ENCODE measurements at places on chromosomes 1 and 21.

DNA sequence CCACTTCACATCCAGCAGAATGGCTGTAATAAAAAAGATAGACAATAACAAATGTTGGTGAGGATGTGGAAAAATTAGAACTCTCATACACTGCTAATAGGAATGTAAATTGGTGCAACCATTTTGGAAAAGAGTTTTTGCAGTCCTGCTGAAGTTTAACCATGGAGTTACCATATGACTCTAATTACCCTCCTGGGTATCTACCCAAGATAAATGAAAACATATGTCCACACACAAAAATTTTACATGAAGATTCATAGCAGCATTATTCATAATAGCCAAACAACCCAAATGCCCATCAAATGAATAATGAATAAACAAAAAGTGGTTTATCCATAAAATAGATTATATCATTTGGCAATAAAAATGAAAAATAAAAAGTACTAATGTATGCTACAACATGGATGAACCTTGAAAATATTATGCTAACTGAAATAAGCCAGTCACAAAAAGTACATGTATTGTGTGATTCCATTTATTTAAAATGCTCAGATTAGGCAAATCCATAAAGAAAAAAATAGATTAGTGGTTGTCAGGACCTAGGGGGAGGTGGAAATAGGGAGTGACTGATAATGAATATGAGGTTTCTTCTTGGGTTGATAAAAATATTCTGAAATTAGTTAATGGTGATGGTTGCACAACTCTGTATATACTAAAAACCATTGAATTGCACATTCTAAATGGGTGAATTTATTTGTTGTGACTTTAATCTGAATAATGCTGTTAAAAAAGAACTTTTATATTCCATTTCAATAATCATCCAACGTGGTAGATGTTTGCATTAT is 26.4 kb downstream of the C4BPA start:
- no peak for DNase-seq

DNA sequence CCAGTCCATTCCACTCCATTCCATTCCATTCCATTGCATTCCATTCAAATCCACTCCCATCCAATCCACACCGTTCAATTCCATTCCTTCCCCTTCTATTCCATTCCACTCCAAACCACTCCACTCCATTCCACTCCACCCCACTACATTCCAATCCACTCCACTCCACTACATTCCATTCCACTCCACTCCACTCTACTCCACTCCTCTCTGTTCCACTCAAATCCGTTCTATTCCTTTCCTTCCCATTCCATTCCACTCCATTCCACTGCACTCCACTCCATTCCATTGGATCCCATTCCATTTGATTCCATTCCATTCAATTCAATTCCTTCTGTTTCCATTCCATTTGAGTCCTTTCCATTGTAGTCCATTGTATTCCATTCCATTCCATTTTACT is 2568.3 kb upstream of the TPTE start:
- no peak for DNase-seq

- DNase-seq: no peak
These were observed 27.3 kb upstream of the EPHA2 start for GRCh38 chr1:16183179-16183578.

DNA sequence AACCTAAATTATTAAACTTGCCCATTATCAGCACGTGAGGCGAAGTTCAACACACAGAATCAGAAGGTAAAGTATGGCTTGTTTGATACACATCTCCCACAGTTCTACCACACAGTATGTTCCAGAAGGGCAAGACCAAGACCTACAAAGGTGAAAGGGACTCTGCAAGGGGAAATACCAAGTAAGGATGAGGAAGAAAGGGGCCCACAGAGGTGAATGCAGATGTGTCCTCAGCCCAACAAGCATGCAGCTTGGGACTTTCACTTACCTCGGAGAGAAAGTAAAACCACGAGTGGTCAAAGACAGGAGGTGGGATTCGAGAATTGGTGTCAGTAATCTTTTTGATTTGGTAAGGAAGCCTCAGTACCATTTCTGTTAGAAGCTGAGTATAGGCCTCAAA is 85.8 kb downstream of the UBR4 start:
- no peak for DNase-seq

- DNase-seq: no peak
These were observed 28.0 kb upstream of the LSS start for GRCh38 chr21:46256501-46256994.

GRCh38 chr1:2590233-2591141 is 3.9 kb downstream of the PRXL2B start:
- DNase-seq: no peak

Measured in GM12878 (cell line).